Thoracic aorta endothelial cell (primary cell): ENCODE measurements at places on chromosomes 2 and 18. TPM values are rescaled to one million over a fixed set of nuclear protein-coding genes. Genes with fewer than 3 reads are reported as not detected.

The MXD1 gene
- 6.1 and 7.2 TPM in 2 replicates for total RNA-seq

The C1QL2 gene
- total RNA-seq = not detected in 2 replicates

The OSBPL6 gene
- total RNA-seq = 11.8 and 14.6 TPM in 2 replicates

The GAD1 gene
- 0.14 and 0.66 TPM in 2 replicates for total RNA-seq

The LINC00305 gene
- not detected in 2 replicates for total RNA-seq

The RAMP1 gene
- not detected in 2 replicates for total RNA-seq

The TTR gene
- not detected in 2 replicates for total RNA-seq

The SCYGR1 gene
- not detected in 2 replicates for total RNA-seq

The SPP2 gene
- total RNA-seq = not detected in 2 replicates

The CIB4 gene
- total RNA-seq = not detected in 2 replicates

The KIF5C gene
- under 0.01 and 0.14 TPM in 2 replicates for total RNA-seq

The ID2 gene
- 8.1 and 13.7 TPM in 2 replicates for total RNA-seq

The MRO gene
- total RNA-seq = not detected in 2 replicates

The SERPINB13 gene
- total RNA-seq = 0.13 TPM in 1 of 2 replicates, not detected in the other

The THAP4 gene
- total RNA-seq = 34.8 and 45.0 TPM in 2 replicates

The RGPD4 gene
- total RNA-seq = not detected in 2 replicates

The PFN4 gene
- 0.40 and 0.72 TPM in 2 replicates for total RNA-seq

The ABCG5 gene
- total RNA-seq = not detected in 2 replicates

The GALNT13 gene
- 0.27 and 4.2 TPM in 2 replicates for total RNA-seq

The SKOR2 gene
- total RNA-seq = not detected in 2 replicates

The TGFA gene
- total RNA-seq = 0.22 and 0.66 TPM in 2 replicates

The DCC gene
- not detected in 2 replicates for total RNA-seq

The KCNF1 gene
- 0.27 and 0.36 TPM in 2 replicates for total RNA-seq

The MALT1 gene
- total RNA-seq = 16.0 and 22.0 TPM in 2 replicates

The IL1RN gene
- not detected in 2 replicates for total RNA-seq

The WNT10A gene
- 0.07 TPM in 1 of 2 replicates, not detected in the other for total RNA-seq

The NT5DC4 gene
- not detected in 2 replicates for total RNA-seq

The SEMA4C gene
- 13.8 and 18.4 TPM in 2 replicates for total RNA-seq

The C2orf15 gene
- 0.14 TPM in 1 of 2 replicates, not detected in the other for total RNA-seq

The FHOD3 gene
- 0.07 TPM in 1 of 2 replicates, not detected in the other for total RNA-seq

The TUBA4A gene
- 50.7 and 51.4 TPM in 2 replicates for total RNA-seq

The UGT1A7 gene
- total RNA-seq = not detected in 2 replicates

The RTP5 gene
- total RNA-seq = not detected in 2 replicates

The DLX1 gene
- total RNA-seq = 0.07 TPM in 1 of 2 replicates, not detected in the other

The CNTNAP5 gene
- total RNA-seq = not detected in 2 replicates

The ABHD1 gene
- 0.13 TPM in 1 of 2 replicates, not detected in the other for total RNA-seq

The ANKRD62 gene
- not detected in 2 replicates for total RNA-seq

The NEU2 gene
- total RNA-seq = not detected in 2 replicates

The PJVK gene
- 0.80 and 1.5 TPM in 2 replicates for total RNA-seq
